ENCODE measurements at places on chromosomes 1 and 21. TPM values are rescaled to one million over a fixed set of nuclear protein-coding genes. Genes with fewer than 3 reads are reported as not detected.

Gene CLIC6
- total RNA-seq = 0.18 TPM

Gene SYCP1
- not detected for total RNA-seq

Gene BPNT1
- total RNA-seq = 6.8 TPM

Gene OR2AK2
- total RNA-seq = not detected

Gene PCNX2
- 130 TPM for total RNA-seq

Gene CLEC20A
- total RNA-seq = not detected

Gene ITLN2
- 3.8 TPM for total RNA-seq

Gene PLXNA2
- total RNA-seq = 8.0 TPM

Gene PLA2G4A
- 74.7 TPM for total RNA-seq

Gene SH2D1B
- under 0.01 TPM for total RNA-seq

Gene LRRC71
- not detected for total RNA-seq

Gene RGS16
- total RNA-seq = 2.3 TPM

Gene NAXE
- 22.7 TPM for total RNA-seq

Gene GFI1
- total RNA-seq = 0.65 TPM

Gene ATP6V0B
- total RNA-seq = 53.1 TPM

Gene ABCA4
- total RNA-seq = 0.09 TPM

Gene DYNLT5
- total RNA-seq = 1.4 TPM

Gene OR2M3
- not detected for total RNA-seq

Gene KIRREL1
- total RNA-seq = 96.9 TPM

Gene GJA9
- total RNA-seq = 0.09 TPM

Gene OR2L13
- total RNA-seq = not detected

Gene TNFSF4
- 0.49 TPM for total RNA-seq

Gene S100A9
- not detected for total RNA-seq

Gene APH1A
- total RNA-seq = 83.5 TPM

Gene ST6GALNAC5
- total RNA-seq = 0.09 TPM

Gene LCE2A
- not detected for total RNA-seq

Gene CRABP2
- 62.7 TPM for total RNA-seq

Gene TRIM67
- total RNA-seq = not detected

Gene COL24A1
- 0.27 TPM for total RNA-seq

Gene SYT14
- 0.08 TPM for total RNA-seq

Gene FALEC
- not detected for total RNA-seq

Gene ARL8A
- total RNA-seq = 16.9 TPM

Gene TEDDM1
- total RNA-seq = not detected

Gene CELA3B
- total RNA-seq = not detected

Gene TCP10L
- total RNA-seq = 0.45 TPM

Gene HORMAD1
- not detected for total RNA-seq

Gene C1orf52
- total RNA-seq = 10.8 TPM

Gene GUCA2B
- total RNA-seq = not detected

Gene PRR9
- not detected for total RNA-seq

Gene RHCE
- 0.27 TPM for total RNA-seq

Gene BLACAT1
- not detected for total RNA-seq

Gene PGLYRP3
- not detected for total RNA-seq

Gene SYT6
- total RNA-seq = not detected

Gene OR2L8
- total RNA-seq = not detected

Gene CCDC28B
- total RNA-seq = 6.0 TPM

Gene OR10Z1
- not detected for total RNA-seq

Gene SARS1
- 321 TPM for total RNA-seq

Gene NIBAN1
- total RNA-seq = 121 TPM

Gene AKR1A1
- total RNA-seq = 128 TPM

Gene LIN28A
- total RNA-seq = not detected

Gene CR2
- total RNA-seq = not detected

Gene RPE65
- not detected for total RNA-seq

Gene BCAN
- total RNA-seq = not detected

Gene KDF1
- not detected for total RNA-seq
